ENCODE measurements at places on chromosomes 7 and 10.

DNA sequence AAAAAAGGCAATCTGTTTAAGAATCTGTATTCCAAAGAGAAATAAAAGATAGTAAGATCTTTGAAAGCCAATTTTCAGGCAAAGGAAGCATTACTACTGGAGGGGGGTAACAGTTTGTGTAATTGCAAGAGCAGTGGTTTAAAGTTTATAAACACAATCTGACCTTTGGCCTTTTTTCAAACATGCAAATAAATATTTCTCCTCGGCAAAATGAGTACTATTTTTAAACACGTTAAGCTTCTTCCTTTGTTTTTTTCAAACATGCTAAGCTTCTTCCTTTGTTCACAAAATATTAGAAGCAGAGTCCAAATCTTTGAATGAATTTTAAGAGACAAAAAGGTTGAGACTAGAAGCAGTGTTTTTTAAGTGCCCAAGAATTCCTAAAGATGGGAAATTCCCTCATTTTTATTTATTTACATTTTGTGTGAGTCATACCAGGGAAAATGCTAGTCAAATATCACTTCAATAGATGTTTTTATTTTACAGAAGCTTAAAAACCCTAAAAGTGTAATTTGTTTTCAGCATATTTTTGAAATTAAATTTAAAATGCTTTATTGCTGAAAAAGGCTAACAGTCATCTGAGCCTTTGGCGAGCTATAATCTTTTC lies 229.3 kb downstream of the GPR37 start:
- DNase-seq = no peak

DNA sequence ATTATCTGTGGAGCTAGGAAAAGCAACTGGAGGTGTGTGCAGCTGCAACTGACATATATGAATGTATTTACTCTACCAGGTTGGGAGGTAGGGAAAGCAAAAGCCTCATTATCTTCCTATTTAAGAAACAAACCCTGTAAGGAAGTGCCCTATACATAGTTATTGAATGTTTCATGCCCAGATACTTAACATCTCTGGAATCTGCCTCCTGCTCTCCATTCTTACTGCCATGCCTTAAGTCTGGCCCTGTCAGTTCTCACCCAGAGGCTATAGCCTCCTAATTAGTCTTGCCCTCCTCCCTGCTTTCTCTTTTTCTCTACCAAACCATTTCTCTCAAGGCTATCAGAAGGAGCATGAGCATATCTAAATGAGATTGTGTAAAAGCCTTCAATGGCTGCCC lies 542.6 kb upstream of the LRRN3 start:
- DNase-seq = no peak

DNA sequence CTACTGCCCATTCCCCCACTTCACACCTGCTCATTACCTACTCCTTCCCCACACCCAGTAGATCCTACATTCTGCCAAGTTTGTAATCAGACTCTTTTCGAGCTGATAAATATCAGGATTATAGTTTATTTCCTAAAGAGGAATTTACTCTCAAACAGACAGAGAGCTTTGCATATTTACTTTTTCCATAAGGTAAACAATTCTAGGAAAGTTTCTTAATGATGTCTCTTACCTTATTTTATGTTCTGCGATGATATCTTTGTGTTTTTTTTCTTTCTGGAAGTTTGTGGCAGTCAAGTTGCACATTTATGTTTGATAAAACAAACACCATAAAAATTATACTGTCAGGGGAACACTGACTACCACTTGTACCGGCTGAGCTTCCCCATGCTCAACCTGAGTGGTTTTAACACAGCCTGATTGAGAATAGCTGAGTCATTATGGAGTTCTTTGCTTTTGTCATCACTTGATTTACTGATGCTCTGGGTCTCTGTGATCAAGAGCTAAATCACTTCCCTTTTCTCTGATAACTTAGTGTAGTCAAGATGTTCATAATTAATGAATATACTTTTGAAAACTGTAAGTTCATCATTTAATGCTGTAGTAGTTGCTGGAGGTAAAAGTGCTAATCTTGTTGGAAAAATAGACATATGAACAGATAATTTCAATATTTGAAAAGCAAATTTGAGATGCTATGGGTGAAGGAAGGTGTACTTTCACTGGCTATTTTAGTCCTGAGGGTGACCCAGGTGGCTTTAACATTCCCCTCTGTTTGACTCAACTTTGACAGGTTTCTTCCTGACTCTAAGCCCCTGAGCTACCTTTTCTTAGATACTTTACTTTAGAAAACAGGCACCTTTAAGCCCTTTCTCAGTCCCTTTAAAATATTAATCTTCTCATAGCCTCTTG lies 1034.5 kb upstream of the LRRTM3 start:
- DNase-seq = no peak

GRCh38 chr7:22121702-22122474 lies 176.2 kb upstream of the CDCA7L start:
- DNase-seq = no peak

DNA sequence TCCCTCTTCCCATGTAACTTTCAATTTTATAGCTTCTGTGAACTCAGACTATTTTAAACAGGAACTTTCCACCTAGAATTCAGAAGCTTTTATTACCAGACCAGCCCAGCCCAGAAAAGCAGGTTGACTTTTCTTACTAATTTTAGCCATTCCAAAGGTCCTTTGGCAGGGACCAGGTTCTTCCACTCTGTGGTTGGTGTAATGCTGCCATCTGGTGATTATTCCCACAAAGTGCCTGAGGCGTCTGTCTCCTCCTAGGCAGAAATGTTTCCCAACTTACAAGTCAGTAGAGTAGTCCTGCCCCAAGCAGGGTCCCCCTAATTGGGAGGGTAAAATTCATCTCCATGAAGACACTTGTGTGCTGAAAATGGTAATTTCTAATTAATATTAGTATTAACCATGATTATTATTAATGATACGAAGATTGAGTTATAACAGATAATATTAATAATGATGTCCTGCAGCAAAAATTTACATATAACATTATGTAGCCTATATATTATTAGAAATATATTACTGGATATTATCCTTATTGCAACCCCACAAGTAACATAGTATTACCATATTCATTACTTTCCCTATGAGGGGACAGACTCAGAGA lies 53.0 kb upstream of the PPP1R17 start:
- DNase-seq = peak; percentile 95

DNA sequence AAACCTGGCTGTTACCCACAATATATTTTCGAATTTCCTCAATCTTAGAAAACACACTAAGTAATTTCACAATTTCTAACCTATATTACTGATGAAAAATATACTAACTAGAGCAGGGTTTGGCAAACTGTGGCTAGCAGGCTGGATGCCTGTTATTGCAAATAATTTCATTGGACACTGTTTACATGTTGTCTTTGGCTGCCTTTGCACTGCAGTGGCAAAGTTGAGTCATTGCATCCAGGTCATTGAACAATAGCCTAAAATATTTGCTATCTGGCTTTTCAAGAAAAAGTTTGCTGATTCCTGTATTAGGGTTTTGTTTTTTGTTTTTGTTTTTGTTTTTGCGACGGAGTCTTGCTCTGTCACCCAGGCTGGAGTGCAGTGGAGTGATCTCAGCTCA lies 47.2 kb downstream of the KIF11 start:
- no peak for DNase-seq

DNA sequence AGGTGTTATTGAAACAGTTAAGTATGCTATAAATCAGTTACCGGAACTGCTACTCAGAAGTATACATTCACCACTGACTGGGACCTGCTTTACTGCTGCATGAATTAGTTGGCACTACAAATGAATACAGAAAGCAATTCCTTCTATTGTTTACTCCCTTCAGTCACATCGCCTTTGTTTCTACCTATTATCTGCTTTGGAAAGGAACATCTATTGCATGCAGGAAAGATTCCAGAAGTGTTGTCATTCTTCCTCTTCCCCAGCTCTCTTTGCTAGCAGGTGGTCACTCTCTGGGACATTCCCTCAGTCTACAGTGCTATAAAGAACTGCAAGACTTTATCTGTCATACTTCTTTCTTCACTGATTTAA lies 131.3 kb downstream of the ANK3 start:
- no peak for DNase-seq

DNA sequence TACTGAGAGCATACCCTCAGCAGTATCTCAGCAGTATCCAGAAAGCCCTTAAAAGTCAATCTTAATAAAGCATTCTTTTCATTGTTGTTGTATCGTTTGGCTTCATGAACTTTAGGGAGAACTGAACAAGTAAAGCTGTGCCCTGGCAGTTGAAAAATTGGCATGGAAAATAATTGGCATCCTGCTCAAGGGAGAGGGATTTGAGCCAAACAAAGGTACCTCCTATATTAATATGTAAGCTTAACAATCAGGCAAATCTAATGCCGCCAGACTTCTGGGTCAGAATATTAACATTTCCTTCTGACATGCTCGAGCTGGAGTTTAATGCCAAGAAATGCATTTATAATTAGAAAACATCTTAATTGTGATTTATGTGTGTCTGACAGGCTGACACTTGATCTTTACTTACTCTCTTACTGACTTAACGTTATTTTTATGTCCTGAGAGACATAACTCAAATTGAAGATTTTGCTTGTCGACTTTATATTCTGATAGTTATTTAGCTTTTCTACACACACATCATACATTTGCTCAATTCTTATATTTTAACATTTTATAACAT lies 42.1 kb upstream of the PCDH15 start:
- no peak for DNase-seq

- DNase-seq = peak; percentile 37
These were observed 122.4 kb downstream of the CTTNBP2 start for GRCh38 chr7:117750612-117751563.

- DNase-seq = no peak
These were observed 700.0 kb upstream of the PCDH15 start for GRCh38 chr10:55500931-55501559.

- DNase-seq = no peak
These were observed 26.4 kb downstream of the KIF11 start for GRCh38 chr10:92619368-92619767.

DNA sequence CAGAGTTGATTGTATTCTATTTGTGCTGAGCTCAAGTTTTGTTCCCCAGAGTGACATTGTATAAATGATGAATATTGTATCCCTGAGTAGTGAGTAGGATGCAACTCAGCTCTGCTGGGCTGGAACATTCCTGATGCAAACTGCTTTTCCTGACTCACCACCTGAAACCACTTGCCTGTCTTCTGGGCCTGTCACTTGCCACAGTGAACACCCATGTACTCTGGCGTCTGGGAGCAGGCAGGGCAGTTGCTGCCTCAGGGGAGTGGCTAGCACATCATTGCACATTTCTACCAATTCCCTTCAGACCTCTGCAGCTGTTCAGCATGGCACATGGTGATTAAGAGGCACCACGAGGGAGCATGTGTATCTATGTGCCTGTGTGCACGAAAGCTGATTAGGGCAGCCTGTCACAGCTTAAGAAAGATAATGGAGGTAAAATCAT lies 157.3 kb downstream of the SND1 start:
- DNase-seq = peak; percentile 76

GRCh38 chr7:66776800-66777442 lies 36.4 kb downstream of the RABGEF1 start:
- DNase-seq = no peak

DNA sequence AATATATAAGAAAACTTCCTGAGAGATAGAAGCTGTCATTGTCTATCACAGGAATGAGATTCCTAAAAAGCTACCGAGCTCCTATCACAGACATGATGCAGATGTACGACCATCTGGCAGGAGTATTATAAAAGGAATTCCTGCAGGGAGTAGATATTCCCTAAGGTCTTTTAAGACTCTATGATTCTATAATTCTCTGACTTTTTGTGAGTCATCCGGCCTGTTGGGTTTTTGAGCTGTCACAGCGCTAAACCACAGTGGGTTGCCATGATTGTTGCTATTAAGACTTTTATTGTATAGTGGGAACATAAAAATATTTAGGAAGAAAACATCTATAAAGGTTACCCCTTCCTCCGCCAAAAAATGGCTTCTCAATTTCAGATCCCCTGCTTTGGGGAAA lies 223.4 kb downstream of the BMPER start:
- DNase-seq = no peak

GRCh38 chr10:58372607-58373441 lies 12.4 kb upstream of the TFAM start:
- no peak for DNase-seq

DNA sequence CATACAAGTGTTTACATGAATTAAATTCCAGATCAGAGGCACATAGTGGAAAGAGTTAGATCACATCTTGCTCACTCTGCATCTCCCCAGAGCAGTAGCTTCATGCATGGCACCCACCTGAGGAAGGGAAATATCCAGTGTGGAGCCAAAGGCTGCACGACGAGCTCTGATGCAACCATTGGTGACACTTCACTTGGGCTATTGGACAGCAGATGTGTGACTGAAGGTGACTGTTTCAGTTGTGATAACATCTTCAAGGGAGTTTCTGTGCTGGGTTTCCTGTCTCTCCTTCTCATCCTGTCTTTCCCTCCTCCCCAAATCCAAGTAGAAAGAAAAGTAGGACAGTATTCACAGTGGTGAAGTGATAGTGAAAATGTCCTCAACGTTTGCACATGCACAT lies 115.0 kb downstream of the TAF3 start:
- no peak for DNase-seq

DNA sequence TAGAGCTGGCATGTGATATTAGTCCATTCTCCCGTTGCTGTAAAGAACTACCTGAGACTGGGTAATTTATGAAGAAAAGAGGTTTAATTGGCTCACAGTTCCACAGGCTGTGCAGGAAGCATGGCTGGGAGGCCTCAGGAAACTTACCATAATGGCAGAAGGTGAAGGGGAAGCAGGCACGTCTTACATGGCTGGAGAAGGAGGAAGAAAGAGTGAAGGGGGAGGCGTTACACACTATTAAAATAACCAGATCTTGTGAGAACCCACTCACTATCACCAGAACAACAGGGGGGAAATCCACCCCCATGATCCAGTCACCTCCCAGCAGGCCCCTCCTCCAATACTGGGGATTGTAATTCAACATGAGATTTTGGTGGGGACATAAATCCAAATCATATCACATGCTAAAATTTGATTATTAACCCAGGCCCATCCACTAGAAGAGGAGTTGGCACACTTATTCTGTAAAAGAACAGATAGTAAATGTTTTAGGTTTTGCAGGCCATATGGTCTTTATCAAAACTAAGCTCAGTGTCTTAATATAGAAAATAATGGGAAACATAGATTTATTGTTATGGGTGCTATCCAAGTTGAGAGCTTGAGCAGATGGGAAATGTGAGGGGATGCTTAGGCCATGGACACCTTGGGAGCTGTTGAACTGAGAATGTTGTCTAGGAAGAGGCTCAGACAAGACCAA lies 18.6 kb upstream of the HK1 start:
- DNase-seq = no peak

DNA sequence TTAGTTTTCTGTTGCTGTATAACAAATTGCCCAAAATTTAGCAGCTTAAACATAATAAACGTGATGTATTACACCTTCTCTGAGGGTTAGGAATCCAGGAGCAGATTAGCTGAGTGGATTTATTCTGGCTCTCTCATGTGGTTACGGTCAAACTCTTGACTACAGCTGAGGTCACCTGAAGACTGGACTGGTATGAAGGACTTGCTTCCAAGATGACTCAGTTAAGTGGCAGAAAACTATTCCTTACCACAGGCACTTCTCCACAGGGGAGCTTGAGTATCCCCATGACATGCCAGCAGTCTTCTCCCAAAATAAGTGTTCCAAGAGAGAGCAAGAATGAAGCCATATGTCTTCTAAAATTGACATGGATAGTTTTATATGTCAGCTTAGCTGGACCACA lies 957.2 kb upstream of the GHITM start:
- DNase-seq = no peak

All from NCI-H1694 (cell line).